Hematopoietic multipotent progenitor cell treated with erythropoietin and hydrocortisone succinate and interleukin-3 and kit ligand, for 8 days (in vitro differentiated cells): ENCODE measurements at places on chromosomes 5 and 9.

DNA sequence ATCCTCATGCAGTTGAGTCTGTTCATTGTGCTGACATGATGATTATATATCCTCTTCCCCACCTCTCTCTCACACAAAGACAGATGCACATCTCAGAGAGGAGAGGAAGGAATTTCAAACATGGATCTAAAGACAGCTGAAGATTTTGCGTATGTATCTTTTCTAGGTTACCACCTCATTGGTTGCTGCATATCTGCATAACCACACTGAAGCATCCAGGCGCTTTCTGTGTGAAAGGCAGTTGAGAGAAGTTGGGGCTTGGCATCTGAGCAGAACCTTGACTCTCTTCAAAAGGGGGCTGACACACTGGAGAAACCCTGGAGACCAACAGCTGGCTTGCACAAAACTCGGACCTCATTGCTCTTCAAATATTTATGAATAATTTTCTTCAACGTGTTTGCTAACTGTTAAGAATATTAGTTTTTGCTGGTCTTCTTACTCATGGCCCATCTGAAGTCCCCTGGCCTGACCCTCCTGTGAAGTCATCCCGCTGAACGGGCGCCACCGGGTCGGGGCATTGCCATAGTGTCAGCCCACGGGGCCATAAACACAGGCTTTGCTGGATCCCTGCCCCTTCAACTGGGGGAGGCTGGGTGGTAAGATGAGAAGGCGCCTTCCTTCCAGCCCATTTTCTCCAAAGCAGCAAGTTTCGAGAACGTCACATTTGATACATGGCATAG lies 593.2 kb upstream of the CLINT1 start:
- no peak for DNase-seq

DNA sequence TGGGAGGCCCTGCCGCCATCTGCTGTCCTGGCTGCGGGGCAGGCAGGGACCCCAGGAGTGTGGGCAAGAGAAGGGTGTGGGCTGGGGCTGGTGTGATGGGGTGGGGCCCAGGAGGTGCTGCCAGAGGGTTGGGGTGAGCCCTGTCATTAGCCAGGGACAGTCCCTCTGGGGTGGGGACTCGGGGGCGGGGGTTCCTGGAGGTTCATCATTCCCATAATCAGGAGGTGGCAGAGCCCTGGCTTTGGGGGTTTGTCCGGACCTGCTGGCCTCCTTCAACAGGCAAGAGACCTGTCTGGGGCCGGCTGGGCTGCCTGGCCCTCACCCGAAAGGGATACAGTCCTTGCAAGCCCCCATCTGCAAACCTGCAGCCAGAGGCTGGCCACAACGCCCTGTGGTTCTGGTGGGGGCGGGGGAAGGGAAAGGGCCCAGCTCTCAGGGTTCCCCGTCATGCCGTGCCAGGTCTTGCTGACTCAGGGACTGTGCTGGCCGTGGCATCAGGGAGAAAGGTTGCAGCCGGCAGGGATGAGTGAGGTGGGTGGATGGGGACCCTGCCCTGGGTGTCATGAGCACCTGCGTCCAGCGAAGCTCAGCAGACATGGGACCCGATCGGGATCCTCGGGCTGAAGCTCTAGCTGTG lies 65.2 kb downstream of the MRPL36 start:
- no peak for DNase-seq

GRCh38 chr9:93100276-93100636 lies 4.2 kb downstream of the CARD19 start:
- DNase-seq, result no peak

DNA sequence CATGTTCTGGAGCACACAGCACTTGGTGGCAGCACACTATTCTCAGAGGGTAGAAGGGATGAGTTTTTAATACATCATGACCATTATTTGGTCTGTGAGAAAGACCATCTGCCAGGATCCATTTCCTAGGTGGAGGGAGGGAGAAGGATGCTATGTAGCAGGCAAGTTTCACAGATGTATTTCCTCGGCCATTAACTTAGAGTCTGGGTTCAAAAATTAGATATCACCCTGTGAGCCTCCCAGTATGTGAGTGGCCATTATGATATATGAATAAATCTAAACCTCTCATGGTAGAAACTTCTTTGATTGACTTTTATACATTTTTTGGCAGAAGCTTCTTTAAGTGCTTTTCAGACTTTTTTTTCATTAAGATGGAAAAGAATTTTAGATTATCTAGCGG lies 133.9 kb downstream of the SREK1 start:
- no peak for DNase-seq

- DNase-seq, result no peak
Measured at GRCh38 chr5:57986761-57987341, 473.0 kb downstream of the PLK2 start.

- DNase-seq, result no peak
Measured at GRCh38 chr9:136121801-136122200, 3.1 kb upstream of the TMEM250 start.

DNA sequence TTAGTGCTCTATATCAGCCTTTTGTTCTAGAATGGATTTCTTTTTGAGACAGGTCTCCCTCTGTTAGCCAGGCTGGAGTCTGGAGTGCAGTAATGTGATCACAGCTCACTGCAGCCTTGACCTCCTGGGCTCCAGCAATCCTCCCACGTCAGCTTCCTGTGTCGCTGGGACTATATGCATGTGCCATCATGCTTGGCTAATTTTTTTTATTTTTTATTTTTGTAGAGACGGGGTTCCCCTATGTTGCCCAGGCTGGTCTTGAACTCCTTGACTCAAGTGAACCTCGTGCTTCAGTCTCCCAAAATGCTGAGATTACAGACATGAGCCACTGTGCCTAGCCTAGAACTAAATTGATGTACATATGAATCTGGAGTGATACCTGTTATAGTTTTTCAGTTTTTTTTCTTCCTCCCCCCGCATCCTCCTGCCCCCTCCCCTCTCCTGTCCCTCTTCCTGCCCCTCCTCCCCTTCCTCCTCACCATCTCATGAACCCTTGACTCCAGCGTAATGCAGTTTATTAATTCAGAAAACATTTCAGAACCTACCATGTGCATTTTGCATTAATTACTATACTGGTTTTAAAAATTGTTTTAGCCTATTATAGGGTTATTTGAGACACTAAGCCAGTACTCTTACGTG lies 37.4 kb upstream of the TNFAIP8 start:
- no peak for DNase-seq

DNA sequence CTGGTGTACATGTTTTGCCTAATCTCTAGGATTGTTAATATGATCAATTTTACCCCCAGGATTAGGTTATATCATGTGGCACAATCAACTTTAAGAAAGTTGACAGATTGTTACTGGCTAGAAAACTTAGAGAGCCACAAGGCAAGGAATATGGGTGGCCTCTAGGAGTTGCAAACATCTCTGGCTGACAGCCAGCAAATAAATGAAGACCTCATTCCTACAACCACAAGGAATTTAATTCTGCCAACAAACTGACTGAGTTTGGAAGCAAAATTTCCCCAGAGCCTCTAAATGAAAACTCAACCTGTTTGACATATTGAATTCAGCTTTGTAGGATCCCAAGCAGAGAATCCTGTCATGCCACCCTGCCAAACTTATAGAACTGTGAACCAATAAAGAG lies 196.4 kb upstream of the PTGER4 start:
- no peak for DNase-seq

GRCh38 chr9:86531971-86532640 lies 177.9 kb upstream of the TUT7 start:
- no peak for DNase-seq
